ENCODE measurements at places on chromosomes 16 and 17.

- DNase-seq, result no peak
These were observed 49.3 kb upstream of the MNT start for GRCh38 chr17:2450016-2450650.

DNA sequence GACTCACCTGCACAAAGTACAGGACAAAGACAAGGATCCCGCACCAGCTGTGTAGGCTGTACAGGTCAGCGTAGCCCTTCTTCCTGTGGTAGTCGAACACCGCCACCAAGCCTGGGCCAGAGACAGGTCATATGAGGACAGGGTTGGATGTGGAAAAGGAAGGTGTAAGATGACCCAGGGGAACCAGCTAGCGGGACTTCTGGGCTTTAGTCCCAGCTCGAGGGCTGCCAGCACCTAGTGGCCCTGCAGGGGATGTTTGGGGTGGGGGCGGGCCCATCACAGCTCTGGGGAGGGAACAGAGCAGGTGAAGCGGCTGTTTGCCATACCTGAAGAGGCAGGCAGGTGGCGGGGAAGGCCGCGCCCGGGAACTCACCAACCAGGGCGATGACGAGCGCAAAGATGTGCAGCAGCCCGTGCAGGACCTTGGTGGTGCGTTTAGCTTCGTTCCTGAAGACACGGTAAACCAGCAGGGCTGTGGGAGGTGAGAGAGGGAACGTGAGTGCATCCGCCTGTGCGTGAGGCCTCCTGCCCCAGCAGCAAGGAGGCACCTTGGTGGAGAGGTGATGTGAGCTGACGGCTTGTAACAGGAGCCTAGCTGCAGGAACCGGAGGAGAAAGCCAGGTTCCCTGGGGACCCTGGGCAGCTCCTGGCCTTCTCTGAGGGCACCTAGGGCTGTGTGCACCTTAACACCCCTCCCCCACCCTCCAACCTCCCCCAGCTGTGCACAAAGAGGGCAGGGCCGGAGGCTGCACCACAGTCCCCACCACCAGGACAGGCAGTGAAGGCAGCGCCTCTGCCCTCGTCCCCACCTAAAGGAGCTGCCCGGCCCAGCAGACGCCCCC lies 10.2 kb downstream of the CYB561 start:
- DNase-seq, result no peak

DNA sequence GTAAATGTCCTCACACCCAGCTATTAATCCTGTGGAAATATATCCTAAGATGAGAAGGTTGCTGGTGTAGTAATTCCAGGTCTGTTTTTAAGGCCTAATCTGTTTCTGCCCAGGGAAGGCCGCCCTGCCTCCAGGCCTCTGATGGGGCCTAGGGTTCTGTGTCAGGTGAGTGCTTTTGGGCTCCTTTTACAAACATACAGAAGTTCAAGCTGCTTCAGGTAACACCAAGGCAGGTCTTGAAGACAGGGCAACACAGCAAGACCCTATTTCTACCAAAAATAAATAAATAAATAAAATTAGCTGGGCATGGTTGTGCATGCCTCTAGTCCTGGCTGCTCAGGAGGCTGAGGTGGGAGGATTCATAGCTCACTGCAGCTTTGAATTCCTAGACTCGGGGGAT lies 9.3 kb downstream of the PPL start:
- DNase-seq, result no peak

DNA sequence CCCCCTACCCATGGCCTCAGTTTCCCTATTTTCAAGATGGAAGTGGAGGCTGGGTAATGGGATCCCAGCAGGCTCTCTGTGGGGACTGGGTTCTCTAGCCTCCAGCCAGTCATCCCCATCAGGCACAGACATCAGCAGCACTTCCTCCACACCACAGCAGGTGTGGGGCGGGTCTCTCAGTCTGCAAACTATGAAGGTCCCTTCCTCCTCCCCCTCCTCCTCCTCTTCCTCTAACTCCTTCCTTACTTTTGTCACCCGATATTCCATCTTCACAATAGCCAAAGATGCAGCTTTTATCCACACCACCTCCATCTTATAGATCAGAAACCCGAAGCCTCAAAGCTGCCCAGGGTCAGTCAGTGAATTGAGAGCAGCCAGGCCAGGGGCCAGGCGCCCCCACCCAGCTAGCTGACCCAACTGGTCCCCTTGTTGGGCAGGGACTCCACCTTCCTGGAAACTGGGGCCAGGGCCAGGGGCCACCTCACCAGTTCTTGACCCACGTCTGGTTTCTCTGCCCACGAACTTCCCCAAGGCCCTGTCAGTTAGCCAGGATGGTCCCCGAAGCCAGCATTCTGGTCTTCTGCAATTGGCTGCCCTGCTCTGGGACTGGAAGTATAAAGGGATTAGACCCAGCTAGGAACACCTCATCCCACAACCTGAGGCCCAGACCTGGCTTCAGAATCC lies 2.5 kb downstream of the FAM83G start:
- no peak for DNase-seq
